ENCODE measurements at places on chromosomes 7 and 10.

DNA sequence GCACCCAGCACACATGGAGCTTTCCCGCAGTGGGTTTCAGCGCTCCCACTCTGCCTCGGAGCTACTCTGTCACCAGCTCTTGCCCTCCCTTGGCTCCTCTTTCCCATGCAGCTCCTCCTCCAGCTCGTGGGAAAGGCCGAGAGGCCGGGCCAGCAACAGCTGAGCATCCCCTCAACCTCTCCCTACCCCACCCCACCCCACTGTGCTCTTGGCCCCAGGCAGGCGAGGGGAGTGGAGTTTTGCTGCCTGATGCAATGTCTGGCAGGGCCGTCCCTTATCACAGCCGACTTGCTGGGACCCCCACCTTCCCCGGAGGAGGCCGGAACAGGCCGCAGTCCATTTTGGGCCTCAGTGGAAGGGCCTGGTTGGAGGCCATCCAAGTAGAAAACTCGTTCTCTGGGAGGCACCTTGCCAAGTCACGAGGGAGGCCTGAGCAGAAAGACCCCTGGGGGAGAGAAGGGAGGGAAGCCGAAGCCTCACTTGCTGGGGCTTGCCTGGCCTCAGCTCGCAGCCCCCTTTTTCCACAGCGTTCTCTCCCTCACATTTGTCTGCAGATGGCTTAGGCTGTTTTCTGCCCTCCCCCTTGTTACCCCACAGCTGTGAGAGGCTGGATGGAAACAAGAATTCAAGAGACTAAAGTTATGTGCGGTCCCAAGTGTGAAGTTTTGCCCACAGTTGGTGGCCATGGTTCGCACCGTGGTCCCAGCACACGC is 35.3 kb downstream of the CHST3 start:
- DNase-seq: no peak

DNA sequence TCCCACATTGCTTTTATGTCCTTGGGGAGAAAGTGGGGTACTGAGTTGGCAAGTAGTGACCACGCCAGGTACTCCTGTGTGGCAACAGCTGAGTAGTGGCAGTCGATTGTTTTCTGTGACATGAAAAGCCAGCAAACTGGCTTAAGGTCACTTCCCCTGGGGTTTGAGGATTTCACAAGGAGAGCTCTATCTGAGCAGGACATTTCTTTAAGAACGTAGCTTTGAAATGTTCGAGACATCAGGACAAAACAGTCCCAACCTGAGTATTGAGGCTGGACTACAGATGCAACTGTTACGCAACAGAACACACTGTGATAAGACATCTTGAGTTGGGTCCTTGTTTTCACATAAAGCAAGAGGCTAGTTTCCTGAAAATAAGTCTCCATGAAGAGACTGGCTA is 146.7 kb upstream of the KLF14 start:
- DNase-seq: no peak

DNA sequence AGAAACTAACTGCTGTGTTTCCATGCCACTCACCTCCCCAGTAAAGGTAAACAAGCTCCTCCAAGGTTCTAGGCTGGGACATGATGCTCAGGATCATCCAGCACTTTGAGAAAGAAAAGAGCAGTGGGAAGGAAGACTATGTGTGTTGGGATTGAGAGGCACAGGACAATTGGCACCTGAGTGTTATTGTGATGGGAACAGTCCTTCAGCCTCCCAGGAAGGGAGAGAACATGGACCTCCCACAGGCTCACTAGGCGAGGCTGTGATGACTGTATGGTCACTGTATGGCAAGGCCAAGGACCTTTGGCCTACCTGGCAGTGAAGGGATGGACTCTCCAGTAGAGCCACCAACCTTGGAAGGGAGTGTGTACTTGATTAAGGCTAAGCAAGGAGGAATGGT is 123.2 kb upstream of the UNC5B start:
- no peak for DNase-seq

- DNase-seq: no peak
These were observed 211.2 kb downstream of the CRPPA start for GRCh38 chr7:16210171-16210570.

DNA sequence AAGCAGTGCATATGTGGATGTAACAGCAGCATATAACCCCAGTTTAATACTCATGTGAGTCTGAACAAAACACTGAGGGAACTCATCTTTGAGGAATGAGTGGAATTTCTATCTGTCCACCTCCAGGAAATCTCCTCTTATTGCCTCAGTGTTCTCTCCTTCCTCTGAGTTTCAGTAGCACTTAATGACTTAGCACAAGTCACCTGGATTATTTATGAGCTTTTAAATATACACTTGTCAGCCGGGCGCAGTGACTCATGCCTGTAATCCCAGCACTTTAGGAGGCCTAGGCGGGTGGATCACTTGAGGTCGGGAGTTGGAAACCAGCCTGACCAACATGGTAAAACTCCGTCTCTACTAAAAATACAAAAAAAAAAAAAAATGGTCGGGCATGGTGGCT is 4.3 kb downstream of the LRRC20 start:
- DNase-seq: no peak

DNA sequence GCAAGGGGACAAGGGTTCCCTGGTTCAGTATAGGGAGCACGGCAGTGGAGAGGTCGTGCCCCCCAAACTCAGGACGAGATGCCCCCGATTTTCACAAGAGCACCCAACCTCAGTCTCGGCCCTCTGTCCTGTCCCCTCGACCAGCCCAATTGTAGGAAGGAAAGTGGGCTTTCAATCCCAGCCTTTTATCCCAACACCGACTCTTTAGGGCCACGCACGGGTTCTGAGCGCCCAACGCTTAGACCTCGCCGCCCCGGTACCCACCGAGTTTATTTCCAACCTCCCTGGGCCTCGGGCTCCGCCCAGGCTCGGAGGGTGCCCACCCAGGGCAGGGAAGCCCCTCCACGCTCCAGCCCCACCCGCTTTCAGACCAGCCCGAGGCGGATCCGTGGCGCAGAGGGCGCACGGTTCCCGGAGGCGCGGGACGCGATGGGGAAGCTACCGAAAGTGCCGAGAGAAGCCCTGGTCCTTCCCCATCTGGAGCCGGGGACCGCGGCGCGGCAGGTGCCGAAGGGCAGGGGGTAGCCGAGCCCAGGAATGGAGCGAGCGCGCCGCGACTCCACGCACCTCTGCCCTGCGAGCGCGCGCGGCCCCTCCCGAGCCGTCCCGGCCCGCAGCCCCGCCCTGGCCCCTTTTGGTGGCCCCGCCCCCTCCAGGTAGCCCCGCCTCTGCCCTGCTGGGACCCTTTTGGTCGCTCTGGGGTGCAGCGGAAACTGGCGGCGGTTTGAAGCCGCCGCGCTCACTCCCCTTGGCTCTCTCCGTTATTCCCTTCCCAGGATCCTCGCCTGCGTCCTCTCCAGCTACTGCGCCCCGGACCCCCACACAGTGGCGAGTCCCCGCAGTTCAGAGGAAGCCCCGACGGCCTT is 20.4 kb downstream of the GRID2IP start:
- peak; percentile 68 for DNase-seq

GRCh38 chr7:27071622-27072390 is 24.0 kb downstream of the HOXA1 start:
- no peak for DNase-seq

DNA sequence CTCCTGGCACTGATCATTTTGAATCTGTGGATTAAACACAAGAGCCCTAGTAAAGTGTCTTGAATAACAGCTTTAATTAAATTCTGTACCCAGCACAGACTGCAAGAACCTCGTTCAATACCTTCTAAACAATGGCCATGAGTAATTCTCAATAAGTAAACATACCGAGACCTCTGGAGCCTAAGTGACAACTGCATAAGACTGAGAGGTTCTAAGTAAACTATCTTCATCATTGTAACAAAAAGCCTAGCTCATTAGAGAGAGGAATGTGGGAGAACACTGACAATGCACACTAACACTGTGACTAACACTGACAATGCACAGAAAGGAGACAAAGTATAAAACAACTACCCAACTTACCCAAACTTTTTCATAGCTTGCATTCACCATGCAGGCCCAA is 117.4 kb downstream of the ELAPOR2 start:
- DNase-seq: no peak

Data from activated CD4-positive, alpha-beta memory T cell treated with anti-CD3 and anti-CD28 coated beads for 36 hours (primary cell).